ENCODE measurements at places on chromosomes 12 and 14.

DNA sequence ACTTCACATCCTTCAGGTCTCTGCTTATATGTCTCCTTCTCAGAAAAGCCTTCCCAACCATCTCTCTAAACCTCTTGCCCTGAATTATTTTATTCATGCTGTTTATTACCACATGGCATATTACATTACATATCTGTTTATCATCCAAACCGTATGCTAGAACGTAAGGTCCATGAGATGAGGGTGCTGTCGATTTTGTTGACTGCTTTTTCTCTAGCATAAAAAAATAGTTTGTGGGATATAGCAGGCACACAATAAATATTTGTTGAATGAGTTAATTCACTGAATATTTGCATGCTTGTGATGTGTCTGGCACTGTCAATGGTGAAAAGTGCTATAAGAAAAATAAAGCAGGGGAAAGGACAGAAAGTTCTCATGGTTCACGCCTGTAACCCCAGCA is 22.9 kb downstream of the SAMD4A start:
- no peak for DNase-seq

DNA sequence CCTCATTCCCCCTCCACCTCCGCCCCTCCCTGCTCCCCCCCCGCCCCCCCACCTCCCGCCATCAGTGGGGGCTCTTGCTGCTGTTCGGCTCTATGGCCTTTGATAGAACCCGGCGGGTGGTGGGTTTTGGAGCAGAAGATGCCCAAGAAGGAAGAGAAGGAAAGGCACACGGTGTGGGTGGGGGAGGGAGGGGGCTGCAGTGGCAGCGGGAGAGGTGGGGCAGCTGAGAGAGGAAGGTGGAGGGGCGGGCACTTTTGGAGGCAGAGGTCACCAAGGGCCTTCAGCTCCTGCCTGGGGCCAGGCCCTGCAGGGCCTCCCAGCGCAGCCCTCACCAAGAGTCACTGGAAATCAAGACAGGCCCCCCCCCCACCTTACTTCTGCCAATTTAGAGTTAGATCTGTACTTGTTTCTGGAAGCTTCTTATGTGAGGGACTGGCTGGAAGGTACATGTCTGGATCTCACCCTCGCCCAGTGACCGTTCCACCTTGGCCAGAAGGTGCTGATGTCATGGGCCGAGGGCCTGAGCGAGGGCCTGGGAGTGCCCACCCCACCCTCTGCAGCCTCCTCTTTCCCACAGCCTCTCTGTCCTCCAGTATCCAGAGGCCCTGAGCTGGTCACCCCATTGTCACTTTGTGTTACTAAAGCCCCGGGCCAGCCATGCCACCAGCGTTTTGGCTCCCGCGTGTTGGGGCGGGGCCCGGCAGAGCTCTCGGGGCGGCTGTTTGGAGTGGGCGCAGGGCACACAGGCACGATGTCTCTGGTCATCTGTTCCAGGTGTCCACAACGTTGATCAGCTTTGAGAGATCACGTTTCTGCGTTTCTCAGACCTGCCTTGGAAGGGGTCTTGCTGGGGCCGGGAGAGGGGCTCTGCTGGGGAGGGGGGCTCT is 153.9 kb downstream of the KIF26A start:
- DNase-seq, result no peak

- no peak for DNase-seq
Observed at GRCh38 chr14:93821051-93821450, 32.8 kb upstream of the PRIMA1 start.

DNA sequence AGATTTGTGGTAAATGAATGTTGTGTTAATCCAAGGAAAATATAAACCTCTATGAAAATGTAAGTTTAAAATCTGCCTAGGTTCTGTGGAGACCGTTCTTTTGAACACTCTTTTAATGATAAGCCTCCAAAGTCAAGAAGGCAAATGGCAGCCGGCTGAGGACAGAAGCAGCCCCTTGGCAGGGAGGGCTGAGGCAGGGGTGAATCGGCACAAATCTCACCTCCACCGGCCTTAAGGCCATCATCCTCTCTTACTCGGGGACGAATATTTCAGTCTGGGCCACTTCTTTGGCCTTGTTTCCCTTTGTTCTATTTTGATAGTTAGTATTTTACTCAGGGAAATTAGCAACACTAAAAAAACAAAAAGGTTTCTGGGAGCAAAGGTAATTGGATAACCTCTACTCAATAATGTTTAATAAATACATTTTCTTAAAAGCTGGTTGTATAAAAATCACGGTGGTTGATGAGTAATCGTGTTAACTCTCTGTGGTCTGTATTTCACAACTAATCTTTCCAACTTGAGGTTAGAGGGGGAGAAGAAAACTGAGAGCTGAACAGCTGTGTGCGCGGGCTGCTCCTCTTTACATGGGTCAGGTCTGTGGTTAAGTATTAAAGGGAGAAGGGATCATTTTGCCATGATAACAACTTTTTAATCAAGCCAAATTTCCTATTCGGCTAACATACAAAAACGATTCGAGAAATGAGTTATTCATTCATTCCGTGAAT is 18.6 kb downstream of the LGMN start:
- no peak for DNase-seq

- peak; percentile 72 for DNase-seq
Observed at GRCh38 chr14:72907886-72908285, 14.0 kb upstream of the DPF3 start.

DNA sequence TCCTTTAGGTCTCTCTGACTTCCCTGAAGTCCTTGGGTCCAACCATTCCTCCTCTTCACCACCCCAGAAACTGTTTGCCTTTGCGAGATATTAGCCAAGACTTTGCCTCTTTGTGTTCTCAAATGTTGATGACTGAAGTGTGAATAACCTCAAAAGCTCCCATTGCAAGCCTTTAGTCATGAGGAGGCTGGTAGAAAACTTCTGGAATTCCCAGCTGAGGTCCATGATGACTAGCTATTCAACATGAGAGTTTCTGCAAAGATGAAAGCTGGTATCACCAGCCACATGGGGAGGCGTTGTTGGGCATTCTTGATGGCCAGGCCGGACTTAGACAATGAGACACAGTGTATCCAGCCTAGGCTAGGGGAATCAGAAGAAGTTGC is 111.7 kb downstream of the TBX5 start:
- no peak for DNase-seq

- peak; percentile 38 for DNase-seq
Observed at GRCh38 chr12:12592930-12593329, 18.7 kb upstream of the CREBL2 start.

- no peak for DNase-seq
Observed at GRCh38 chr14:92026548-92027190, 13.2 kb downstream of the TRIP11 start.

- no peak for DNase-seq
Observed at GRCh38 chr12:102423462-102423861, 56.9 kb downstream of the IGF1 start.

GRCh38 chr14:49972131-49972671 is 79.3 kb downstream of the ARF6 start:
- DNase-seq, result no peak

DNA sequence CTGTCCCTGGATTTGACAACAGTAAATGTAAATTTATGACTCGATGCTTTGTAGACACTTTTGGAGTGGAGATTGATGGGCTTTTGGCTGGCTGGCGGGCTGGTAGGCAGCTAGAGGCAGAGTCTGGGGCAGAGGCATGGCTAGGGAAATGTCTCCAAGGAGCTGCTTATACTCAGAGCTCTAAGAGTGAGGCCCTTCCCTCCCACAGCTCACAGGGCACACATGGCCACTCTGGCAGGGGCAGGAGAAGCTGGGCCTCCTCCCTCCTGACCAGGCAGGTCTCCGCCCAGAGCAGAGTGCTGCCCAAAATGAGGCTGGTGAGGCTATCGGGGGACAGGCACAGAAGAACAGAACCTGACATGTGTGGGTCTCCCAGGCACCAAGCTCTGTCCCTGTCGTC is 67.5 kb downstream of the GALNT16 start:
- no peak for DNase-seq

GRCh38 chr12:96064271-96064670 is 28.9 kb upstream of the LTA4H start:
- no peak for DNase-seq

DNA sequence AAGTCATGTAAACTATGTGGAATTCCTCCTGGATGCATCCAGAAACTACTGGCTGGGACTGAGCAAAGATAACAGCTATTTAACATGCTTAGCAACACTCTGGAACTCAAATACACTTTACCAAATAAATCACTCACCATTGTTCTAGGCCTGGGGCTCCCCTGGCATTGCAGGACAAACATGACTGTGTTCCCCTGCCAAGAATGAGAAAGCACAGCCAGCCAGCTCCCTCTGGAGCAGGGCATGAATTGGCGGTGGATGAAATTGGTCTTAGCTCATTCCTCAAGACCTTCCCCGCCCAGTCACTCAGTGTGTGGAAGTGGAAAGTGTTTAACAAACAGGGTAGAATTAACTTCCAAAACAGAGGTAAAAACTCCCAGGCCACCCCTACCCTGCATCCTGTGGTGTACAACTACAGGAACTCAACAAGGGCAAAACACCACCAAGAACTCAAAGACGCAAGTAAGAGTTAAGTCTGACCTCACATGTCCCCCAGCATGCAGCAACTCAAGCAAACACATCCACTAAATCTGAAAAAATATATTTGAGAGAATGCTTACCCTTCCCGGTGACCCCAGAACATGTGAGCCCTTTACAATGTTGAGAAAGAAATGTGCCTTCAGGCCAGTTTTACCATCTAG is 58.4 kb upstream of the BDKRB2 start:
- peak; percentile 29 for DNase-seq

- no peak for DNase-seq
Observed at GRCh38 chr12:47078733-47079467, 521 bp upstream of the PCED1B start.

DNA sequence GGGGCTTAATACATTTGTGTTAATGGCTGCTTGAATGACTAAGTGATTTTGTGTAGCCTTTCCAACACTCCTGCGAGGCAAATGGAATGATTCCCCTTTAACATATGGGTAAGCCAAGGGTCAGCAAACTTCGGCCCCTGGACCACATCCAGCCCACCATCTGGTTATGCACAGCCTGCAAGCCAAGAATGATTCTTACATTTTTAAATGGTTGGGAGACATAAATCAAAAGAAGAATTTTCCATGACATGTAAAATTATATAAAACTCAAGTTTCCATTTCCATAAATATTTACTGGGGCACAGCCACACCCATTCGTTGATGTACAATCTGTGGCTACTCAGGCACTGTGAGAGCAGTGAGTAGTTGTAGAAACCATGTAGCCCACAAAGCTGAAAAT is 9.0 kb downstream of the SLC8B1 start:
- no peak for DNase-seq

Measured in HTR-8/SVneo (cell line).